NCI-H446 treated with DMSO at 0.1 percent for 48 hours (cell line): ENCODE measurements at places on chromosomes 5 and 9.

DNA sequence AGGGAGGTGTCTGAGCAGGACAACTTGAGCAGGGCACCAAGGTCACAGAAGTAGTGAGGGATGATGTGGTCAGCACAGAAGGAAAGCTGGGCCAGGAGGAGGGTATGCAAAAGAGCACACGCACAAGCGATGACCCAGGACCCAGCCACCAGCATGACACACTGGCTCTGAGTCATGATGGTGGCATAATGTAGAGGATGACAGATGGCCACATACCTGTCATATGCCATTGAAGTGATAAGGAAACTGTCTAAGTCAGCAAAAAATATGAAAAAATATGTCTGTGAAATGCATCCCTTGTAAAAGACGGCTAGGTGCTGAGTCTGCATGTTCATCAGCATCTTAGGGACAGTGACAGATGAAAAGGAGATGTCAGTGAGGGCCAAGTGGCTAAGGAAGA, 380 bp downstream of the OR1J1 start:
- DNase-seq, result no peak

DNA sequence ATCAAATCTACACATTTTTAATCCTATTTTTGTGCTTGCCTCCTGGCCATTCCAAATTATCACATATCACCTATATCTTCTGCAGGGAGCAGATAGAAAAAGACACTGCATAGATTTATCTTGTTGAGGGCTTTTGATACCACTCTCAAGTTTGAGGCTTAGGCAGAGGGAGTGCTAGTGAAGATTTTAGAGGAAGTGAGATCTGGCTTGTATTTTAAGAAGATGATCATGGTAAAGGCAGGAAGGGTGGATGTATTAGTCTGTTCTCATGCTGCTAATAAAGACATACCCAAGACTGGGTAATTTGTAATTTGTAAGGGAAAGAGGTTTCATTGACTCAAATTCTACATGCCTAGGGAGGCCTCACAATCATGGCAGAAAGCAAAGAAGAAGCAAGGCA, 220.9 kb upstream of the TUT7 start:
- DNase-seq, result no peak

DNA sequence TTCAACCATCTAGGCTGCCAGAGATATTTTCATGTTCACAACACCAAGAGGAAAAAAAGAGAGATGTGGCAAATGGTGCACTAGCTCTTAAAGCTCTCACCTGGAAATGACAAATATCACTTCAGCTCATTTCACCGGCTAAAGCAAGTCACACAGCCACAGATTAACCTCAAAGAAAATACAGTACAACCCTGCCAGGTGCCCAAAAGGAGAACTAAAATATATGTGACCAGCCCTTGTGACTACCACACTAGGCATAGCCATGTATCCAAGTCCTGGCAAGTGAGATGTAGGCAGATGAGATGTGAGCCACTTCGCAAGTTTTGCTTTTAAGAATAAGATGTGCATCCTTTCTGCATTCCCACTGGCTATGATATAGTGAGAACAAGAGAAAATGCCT, 41.4 kb downstream of the AGTPBP1 start:
- DNase-seq, result no peak

GRCh38 chr9:109934857-109935215, 154.8 kb downstream of the PALM2AKAP2 start:
- DNase-seq, result no peak

GRCh38 chr9:33129251-33129885, 37.8 kb downstream of the B4GALT1 start:
- DNase-seq, result no peak

GRCh38 chr5:134577022-134577795, 51.7 kb downstream of the JADE2 start:
- DNase-seq, result no peak

DNA sequence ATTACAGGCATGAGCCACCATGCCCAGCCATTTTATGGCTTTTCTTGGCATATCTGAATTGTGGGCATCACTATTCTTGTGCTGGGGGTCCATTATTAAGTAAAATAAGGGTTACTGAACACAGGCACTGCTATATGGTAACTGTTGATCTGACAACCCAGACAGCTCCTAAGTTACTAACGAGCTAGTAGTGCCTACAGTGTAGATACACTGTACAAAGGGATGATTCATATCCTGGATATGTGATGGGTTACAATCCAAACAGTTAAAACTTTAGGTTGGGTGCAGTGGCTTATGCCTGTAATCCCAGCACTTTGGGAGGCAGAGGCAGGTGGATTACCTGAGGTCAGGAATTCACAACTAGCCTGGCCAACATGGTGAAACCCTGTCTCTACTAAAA, 4.3 kb downstream of the CD14 start:
- DNase-seq, result no peak
